ENCODE measurements at places on chromosomes 7 and 10.

GRCh38 chr7:98884416-98884815 lies 6.1 kb downstream of the TRRAP start:
- no peak for DNase-seq

- DNase-seq = peak; percentile 74
These were observed 9.2 kb downstream of the AQP1 start for GRCh38 chr7:30920584-30921539.

GRCh38 chr10:33559105-33559504 lies 224.6 kb upstream of the NRP1 start:
- DNase-seq = no peak

GRCh38 chr10:85888004-85888403 lies 478.6 kb downstream of the GRID1 start:
- no peak for DNase-seq

- no peak for DNase-seq
These were observed 241.4 kb upstream of the PODXL start for GRCh38 chr7:131797841-131798240.

- DNase-seq = no peak
These were observed 55.8 kb downstream of the PTN start for GRCh38 chr7:137287651-137288258.

DNA sequence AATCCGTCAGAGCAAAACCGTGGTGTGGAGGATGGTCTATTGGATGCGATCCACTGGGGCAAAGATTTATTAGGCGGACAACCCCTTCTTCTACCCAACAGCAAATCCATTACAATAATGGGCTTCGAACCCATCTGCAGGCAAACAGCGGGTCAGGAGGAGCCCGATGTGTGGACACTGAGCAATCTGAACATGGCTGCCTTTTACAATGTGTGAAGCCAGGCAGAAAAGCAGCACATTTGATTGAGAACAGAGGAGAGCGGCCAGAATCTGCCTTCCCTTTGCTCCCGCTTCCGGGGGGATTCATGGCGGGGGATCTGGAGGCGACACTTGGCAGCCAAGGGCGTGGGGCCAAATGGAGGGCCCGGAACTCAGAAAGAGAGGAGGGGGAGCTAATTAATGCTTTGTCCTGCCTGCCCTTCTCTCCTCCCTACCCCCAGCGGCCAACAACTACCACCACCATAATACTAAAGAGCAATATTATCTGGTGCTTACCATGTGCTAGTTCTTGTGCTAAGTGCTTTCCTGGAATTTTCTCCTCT lies 133.0 kb downstream of the EMX2 start:
- no peak for DNase-seq

- DNase-seq = no peak
These were observed 164.2 kb downstream of the NXPH1 start for GRCh38 chr7:8597565-8597964.

GRCh38 chr7:1071731-1072254 lies 16.1 kb upstream of the GPER1 start:
- no peak for DNase-seq
